MV-4-11 (cell line): ENCODE measurements at places on chromosomes 11 and 22.
A peak's percentile ranks its signal among the peaks of the same experiment; 100 is the strongest.

DNA sequence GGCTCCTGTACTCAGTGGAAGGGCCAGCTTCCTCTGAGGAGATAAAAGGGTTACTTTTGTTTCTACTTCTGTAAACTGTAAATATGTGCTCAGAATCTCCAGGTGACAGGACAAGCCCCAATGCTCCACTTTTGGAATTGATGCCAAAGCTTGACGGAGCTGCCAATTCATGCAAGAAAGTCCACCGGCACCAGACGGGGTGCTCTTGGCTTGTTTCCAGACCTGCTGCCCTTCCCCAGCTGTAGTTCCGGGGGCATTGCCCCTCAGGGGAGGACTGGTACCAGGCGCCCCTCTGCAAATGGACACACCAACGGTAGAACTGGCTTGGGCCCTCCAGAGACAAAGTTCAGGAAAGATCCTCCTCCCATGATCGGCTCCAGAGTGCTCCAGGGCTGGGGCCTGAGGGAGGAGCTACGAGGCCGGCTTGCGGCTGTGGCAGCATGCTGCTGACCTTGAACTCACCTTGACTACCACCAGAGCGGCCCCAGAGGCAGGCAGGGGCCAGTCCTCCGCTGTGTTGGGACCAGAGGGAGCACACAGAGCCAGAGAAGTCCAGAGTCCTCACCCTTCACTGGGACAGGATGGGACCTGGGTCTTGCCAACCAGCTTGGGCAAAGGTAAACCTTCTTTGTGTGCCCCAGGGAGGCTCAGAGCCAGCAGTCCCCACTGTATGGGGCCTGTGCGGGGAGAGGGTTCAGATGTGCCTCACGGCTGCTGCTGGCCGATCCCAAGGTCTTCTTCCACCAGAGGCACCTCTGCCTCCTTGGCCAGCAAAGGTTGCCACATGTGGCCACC, 17.8 kb upstream of the OAF start:
- DNase-seq, result no peak

DNA sequence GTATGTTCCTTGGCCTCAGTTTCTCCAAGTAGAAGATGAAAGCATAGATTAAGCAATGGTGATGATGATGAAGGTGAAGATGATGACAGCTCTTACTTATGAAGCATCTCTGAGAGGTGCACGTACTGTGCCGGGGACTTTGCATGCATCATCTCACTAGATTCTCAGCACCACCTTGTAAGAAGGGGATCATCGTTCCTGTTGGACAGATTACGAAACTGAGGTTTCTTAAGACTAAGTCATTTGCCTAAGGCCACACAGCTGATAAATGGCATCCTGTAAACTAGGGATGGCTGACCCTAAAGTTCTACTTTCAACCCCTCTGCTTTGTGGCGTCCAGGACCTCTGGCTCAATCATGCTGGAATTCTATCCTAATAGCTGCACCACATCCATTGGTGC, 8.7 kb downstream of the MS4A15 start:
- no peak for DNase-seq

GRCh38 chr22:37951305-37951704, 2.1 kb downstream of the C22orf23 start:
- no peak for DNase-seq

DNA sequence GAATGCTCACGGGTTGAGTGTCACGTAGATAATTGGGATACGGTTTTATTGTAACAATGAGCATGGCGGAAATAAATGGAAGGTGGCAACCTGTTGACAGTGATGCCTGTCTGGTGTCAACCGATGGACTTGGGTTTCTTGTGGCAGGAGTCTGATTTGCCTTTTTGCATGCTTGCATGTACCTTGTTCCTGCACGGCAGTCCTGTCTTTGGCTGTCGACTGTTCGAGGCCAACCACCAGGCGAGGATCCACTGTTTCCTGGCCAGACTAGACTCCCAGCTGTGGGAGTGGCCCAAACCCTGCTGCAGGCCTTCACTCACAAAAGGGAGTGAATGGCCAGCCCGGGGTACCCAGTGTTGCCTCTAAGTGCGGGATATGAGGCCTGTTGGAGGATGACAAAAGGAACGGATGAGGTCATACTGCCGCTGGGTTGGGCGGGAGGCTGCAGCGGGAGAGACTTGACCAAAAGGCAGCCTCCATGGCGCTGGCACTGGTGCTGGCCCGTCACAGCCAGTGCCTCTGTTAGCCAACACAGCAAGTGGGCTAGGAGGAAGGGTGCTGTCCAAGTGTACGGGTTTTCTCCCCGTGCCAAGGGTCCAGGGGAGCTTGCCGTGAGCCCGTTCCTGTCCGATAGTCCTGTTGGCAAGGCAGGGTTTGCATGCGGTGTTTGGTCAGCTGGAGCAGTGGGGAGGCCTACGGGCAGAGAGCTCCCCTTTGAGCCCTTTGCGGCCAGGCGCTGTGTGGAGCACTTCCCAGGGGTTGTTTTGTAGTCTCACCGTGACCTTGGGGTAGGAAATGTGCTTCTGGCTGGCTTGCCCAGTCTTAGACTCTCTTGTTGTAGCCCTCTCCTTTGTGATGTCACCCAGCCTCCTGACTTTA, 974 bp downstream of the DGCR8 start:
- peak; percentile 37 for DNase-seq

DNA sequence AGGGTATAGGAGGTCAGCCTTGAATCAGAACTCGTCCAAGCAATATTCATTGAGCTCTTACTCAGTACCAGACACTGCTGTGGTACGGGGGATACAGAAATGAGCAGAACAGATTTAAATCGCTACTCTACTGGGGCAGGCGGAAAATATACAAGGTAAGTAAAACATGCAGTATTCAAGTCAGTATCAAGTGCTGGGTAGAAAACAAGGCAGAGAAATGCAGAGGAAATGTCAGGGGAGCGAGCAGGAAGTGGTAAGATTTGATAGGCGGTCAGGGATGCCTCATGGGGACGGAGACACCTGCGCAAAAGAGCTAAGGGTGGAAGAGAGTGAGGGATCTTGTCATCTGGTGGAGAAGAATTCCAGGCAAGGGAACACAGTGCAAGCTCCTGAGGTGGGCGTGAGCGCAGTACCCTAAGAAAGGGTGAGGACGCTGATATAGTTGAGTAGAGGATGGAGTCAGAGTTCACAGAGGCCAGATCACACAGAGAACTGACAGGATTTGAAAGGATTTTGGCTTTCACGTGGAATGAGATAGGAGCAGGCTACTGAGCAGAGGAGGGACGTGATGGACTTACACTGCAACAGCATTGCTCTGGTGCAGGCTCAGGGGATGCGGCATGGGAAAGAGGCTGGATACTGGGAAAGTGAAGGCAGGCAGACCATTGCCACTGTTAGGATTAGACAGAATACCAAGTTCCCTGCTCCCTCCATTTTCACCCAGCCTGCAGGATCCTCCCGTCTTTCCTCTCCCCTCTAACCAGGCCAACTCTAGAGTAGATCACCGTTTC, 35.8 kb downstream of the SC5D start:
- DNase-seq, result no peak

DNA sequence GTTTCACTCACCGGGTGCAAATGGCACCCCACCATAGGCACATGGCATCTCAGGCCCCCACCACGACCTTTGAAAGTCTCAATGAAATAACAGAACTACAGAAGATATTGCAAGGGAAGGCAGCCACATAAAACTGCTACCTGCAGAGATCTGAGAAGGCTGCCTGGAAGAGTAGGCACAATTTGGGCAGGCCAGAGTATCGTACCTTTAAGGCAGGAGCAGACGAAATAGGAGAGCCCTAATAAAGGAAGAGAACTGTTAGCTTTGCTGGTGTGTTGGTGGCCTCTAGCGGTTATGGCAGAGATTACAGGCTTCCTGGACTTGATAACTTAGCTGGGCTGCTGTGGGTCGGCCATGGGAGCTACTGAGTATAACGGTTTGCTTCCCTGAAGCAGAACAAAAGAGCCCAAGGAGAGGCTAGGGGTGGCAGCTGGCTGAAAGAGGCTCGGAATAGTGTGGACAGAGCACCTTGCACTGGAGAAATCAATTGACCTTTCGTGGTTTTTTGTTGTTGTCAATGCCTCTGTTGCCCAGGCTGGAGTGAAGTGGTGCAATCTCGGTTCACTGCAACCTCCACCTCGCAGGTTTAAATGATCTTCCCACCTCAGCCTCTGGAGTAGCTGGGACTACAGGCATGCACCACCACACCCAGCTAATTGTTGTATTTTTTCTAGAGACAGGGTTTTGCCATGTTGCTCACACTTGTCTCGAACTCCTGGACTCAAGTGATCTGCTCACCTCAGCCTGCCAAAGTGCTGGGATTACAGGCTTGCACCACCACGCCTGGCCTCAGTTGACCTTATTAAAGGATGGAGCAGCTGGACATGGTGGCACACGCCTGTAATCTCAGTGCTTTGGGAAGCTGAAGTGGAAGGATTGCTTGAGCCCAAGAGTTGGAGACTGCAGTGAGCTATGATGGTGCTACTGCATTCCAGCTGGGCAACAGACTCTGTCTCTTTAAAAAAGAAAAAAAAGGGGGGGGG, 4.8 kb downstream of the SDF2L1 start:
- peak; percentile 64 for DNase-seq

DNA sequence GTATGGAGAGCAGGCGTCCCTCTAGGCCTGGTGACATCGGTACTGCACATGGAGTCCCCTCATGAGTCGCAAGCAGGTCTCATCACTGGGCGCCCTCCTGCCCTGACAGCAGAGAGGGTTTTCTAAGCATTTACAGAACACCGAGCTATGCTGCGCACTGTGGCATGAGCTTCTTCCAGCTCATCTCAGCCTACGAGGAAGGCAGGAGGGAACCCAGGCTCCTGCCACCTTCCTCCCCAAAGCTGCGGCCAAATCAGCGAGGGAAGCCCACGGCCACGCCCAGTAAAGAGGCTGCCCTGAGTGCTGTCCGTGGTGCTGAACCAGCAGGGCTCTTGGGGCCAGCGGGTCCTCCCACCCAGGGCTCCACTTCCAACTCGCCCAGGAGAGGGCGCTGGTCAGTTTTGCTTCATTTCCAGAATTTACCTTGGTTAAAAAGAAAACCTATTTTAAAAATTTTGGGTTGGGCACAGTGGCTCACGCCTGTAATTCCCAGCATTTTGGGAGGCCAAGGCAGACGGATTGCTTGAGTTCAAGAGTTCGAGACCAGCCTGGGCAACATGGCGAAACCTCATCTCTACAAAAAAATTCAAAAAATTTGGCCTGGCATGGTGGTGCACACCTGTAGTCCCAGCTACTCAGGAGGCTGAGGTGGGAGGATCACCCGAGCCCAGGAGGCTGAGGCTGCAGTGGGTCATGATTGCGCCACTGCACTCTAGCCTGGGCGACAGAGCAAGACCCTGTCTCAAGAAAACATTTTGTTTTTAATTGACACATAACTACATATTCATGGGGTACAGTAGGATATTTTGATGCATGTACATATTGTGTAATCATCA, 34.2 kb downstream of the PHF21B start:
- peak; percentile 80 for DNase-seq

- DNase-seq, result no peak
Observed at GRCh38 chr11:35246745-35247144, 107.8 kb downstream of the CD44 start.

DNA sequence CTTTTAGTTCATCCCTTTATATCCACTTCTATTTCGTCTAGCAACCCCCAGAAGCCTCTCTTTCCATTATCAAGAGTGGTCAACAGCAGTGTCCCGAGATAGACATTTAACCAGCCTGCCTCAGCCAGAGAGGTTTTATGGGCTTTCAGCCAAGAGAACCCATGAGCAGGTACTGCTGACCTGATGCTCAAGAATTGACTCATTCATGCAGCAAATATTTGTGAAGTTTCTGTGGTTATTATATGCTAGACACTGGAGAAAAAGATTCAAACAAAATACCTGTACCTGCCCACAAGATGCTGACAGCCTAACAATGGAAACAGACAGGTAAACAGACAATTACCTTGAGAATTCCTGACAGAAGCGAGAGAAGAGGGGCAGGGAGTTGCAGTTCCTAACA, 9.7 kb upstream of the LRRC55 start:
- no peak for DNase-seq

DNA sequence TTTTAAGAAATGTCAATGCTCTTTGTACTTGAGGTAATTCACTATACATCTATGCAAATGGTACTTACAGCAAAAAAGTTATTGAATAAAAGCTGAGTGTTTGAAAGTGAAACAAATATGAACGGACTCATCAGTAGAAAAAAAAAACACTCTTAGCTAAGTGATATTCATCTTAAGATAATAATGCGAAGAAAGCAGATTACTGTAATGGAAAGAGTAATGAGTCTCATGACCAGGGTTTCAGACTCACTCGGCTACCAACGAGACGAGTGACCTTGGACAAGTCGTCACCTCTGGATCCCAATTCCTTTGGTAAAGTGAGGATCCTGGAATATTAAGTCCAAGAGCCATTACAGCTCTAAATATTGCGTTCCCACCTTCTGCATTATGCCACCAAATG, 57.0 kb downstream of the PACSIN2 start:
- no peak for DNase-seq

- DNase-seq, result no peak
Observed at GRCh38 chr11:6755953-6756347, 15.8 kb downstream of the OR2AG2 start.

DNA sequence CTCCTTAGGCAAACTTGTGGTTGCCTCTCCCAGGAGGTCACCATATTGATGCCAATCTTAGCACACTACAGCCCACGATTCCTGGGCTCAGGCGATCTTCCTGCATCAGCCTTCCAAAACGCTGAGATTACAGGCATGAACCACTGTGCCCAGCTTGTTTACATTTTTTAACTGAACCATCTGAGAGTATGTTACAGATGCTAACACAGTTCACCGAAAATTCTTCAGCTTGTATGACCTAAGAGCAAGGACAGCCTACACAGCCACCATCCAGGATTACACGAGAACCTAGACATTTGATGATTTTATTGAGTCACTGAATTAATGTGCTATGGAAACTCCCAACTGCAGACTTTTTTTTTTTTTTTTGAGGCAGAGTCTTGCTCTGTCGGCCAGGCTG, 5.8 kb upstream of the LGALS1 start:
- DNase-seq, result no peak

DNA sequence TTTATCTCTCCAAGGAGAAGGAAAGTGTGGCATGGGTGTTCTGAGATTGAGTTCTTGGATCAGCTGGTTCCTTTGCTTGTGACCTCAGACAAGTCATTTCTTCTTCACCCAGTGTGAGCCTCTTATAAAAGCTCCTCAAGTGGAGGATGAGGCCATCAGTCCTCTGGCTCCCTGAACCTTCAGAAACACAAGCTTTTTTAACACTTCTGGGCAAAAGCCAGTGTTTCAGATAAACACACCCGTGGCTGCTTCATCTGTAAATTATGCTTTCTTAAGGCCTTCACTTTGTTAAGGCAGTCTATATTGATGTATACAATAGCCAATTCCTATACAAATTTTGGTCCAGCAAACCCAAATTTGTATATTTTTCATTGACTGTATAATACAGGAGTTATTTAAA, 179.9 kb downstream of the DBX1 start:
- DNase-seq, result no peak

GRCh38 chr11:47329987-47330931, 22.2 kb downstream of the MYBPC3 start:
- no peak for DNase-seq

GRCh38 chr11:104043678-104044239, 7.3 kb downstream of the DDI1 start:
- no peak for DNase-seq
